ENCODE measurements at places on chromosomes 7 and 10.

GRCh38 chr7:29748286-29749099, 57.8 kb upstream of the WIPF3 start:
- peak; percentile 5 for DNase-seq

DNA sequence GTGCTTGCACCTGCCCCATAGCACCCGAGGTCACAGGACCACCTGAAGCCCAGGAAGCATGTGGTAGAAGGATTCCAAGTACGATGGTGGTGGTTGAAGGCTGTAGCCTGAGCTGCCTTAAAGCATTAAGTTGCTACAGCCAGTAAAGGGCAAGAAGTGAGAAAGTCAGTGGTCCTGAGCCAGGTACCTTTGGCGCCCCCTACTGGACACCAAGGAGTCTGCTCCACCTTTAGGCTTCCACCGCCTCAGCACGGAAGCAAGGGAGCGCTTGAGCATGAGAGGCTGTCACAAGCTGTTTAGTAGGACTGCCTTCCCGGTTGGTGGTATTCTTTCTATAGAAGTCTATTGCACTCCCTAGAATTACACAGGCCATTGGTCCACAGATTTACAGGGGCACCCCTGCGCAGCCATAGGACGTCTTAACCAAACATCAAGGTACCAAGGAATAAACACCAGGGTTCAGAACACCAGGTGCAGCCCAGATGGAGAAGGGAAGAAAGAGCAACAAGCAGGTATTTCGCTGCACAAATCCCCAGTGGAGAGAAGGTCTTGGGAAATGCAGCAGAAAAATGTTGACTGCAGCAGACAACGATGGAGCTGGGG, 2.2 kb downstream of the CRTAC1 start:
- DNase-seq = peak; percentile 24

- DNase-seq = no peak
Measured at GRCh38 chr10:15316145-15316544, 54.9 kb downstream of the FAM171A1 start.

GRCh38 chr10:74851831-74852230, 25.4 kb downstream of the KAT6B start:
- no peak for DNase-seq

DNA sequence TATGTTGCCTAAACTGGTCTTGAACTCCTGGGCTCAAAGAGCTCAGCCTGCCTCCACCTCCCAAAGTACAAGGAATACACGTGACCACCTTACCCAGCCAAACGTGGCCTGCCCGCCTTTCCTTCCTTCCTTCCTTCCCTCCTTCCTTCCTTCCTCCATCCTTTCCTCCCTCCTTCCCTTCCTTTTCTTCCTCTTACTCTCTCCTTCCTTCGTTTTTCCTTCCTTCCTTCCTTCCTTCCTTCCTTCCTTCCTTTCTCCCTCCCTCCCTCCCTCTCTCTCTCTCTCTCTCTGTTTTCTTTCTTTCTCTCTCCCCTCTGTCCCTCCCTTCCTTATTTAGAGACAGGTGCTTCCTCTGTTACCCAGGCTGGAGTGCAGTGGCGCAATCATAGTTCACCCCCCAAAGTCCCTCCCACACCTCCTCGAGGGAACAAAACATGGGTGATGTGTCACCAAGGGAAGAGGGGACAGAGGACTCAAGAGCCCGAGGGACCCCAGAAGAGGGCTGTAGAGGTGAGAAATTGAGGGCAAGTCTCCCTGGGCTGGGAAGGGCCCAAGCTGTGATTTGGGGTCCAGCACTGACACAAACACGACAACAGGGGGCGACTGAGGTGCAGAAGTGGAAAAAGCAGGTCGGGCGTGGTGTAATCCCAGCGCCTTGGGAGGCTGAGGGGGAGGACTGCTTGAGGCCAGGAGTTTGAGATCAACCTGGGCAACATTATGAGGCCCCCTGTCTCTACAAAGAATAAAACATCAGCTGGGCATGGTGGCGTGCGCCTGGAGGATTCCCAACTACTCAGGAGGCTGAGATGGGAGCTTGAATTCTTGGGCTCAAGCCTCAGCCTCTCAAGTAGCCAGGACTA, 28.1 kb downstream of the EPHB4 start:
- peak; percentile 4 for DNase-seq

- peak; percentile 23 for DNase-seq
Measured at GRCh38 chr7:158355456-158356065, 232.1 kb downstream of the PTPRN2 start.

- peak; percentile 15 for DNase-seq
Measured at GRCh38 chr7:104341546-104341945, 13.1 kb downstream of the LHFPL3 start.

- DNase-seq = no peak
Measured at GRCh38 chr10:103737735-103738367, 117.5 kb downstream of the SH3PXD2A start.

DNA sequence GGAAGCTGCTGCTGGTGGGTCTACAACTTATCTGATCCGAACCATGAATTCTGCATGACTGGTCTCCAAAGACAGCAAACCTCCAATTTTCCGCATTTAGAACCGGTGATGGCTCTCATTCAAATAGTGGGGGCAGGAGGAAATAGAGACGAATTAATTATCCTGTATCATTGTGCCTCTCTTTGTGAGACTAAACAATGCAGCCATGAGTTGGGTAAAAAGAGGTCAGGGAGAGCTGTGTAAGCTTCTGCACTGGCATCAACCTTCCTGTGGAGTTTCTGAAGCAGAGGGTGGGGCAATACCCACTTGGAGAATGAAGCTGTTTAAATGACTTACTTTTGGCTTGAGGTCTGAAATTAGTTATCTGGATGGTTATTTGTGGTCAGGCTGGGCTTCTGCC, 266.4 kb downstream of the SORCS3 start:
- DNase-seq = no peak

DNA sequence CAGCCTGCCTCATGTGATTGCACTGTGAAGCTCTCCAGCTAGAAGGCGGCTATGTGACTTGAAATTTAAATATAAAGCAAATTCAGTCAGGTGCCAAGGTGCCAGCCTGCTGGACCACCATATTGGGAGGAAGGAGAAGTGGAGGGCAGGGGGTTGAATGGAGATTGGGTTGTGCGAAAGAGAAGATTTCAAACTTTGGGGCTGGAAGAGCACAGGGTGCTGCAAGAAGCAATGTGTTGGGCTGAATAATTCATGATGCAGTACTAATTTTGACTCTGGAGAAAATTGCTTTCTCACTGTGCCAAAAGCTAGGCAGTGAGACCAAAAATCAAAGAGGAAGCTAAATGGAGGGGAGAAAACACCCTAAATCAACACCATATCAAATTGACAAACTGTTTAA, 335.3 kb downstream of the NRG3 start:
- DNase-seq = no peak

DNA sequence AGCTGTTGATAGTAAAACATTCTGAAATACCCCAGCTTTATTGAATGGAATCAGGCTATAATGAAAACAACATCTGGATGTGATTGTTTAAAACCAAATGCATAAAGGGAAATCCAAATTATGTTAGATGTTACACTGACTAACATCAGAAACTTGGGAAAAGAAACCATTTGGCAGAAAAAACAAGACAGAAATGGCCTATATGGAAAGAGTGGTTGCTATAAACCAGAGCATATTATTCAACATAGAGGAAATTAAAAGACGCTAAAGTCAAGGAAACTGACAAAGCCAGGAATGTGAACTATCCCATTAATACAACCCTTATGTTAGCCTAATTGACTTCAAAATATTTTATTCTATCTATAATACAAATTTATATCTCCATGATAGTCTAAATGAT, 53.0 kb upstream of the CABCOCO1 start:
- DNase-seq = no peak

- DNase-seq = peak; percentile 77
Measured at GRCh38 chr10:72079356-72079755, 9.0 kb downstream of the SPOCK2 start.

GRCh38 chr10:5971315-5971832, 6.0 kb downstream of the IL15RA start:
- DNase-seq = no peak

GRCh38 chr10:3699916-3700315, 85.1 kb downstream of the KLF6 start:
- DNase-seq = no peak

DNA sequence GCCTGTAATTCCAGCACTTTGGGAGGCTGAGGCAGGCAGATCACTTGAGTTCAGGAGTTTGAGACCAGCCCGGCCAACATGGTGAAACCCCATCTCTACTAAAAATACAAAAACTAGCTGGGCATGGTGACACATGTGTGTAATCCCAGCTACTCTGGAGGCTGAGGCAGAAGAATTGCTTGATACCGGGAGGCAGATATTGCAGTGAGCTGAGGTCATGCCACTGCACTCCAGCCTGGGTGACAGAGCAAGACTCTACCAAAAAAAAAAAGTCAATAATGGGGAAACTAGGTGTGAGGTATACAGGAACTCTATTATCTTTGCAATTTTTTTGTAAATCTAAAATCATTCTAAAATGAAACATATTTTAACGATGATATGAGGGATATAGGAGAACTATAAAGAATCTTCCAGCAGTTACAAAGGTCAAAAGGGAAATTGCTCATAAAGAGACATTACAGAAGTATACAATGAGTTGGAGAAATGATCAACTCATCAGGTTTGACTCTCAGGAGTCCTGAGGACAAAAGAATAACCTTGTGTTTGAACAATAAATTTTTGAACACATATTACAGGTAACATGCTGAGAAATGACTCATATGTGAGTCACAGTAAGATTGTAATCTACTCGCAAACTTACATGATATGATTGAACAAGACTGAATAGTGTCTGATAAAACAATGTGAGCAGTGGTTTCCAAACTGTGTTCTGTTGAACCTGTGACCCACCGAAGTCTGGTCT, 272.6 kb downstream of the FGFR2 start:
- DNase-seq = no peak

DNA sequence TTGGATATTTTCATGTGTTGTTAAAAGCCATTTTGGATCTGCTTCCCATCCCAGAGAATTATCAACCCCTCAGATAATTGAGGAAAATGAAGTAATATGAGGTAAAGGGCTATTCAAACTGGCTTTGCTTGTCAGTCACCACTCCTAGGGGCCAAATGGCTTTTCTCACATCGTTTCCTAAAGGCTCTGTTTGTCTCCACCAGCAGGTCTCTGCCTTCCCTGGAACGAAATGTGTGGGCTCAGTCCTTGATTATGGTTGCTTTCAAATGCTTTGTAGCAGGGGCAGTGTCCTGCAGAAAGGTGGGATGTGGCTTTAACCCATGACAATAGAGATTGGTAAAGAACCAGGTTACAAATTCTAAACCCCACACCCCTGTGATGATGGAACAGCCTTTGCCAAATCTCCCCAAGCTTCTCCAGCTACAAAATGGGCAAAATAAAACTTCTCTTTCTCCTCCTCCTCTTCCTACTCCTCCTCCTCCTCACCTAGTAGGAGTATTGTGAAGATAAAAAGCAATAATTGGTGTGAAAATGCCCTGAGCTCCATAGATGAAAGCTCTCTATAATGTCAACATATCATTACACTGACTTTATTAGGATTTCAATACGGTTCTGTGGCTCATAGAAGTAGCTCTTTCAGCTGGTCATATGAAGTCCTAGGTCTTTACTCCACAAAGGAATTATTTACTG, 127.6 kb downstream of the CHN2 start:
- DNase-seq = no peak

GRCh38 chr7:126750207-126750911, 502.4 kb downstream of the GRM8 start:
- DNase-seq = no peak

DNA sequence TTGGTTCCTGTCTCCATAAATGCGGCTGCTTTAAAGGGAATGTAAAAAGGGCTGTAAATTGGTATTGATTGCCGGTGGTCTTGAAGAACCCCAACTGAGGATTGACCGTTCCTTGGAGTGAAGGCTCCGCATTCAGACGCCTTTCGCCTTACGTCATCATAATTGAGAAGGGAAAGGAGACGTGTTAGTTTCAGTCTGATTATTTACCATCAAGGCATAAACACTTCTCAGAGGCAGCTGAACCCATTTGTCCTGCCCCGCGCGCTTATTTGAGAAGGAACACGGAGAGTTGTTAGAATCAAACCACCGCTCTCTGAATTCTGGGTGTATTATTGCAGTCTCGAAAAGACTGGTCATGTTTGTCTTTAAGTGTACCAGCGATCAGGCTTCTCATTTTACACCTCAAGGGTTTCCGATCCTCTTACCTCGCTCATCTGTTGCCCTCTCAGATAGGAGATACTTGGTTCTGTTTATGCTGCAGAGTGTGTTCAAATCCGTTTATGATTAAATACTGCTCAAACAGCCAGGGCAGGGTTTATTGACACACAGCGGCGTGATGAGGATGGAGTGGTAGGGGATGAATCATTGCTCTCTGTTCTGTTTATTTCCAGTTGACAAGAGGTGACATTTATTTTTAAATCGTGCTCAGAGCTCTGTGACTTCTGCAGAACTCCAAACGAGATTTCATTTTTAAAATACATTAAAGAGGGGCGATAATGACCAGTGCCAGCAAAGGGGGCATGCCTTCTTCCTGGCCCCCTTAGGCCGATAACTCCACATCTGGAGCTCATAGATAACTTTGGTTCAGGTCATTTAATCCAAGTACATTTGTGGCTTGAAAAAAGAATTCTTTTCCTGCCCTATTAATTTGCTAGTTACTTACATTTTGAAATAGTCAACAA, 30.4 kb downstream of the FOXK1 start:
- peak; percentile 89 for DNase-seq

GRCh38 chr10:73433538-73433867, at the start of gene MSS51:
TSS of gene MSS51 (minus strand) at chr10:73433561. CDS start at chr10:73428284, 5,277 bp downstream.
- DNase-seq = no peak

- no peak for DNase-seq
Measured at GRCh38 chr7:1894906-1895663, 225.0 kb downstream of the ELFN1 start.

DNA sequence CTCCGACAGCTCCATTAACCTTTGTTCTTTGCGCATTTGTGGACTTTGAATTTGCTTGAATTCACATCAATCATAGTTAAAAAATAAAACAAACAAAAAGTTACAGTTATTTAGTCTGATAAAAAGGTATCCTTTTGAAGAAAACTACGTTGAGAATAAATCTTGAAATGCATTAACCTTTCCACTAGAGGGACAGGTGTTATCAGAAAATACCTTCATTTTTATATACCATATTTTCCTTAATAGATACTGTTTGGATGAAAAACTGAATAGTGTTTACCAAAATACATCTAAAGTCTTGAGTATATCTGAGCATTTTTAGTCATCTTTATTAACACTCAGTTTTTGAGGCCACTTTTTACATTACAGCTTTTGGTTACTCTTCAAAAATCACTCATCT, 371.9 kb downstream of the ZWINT start:
- no peak for DNase-seq

- DNase-seq = no peak
Measured at GRCh38 chr7:135761751-135762488, 13.3 kb upstream of the FAM180A start.

GRCh38 chr10:4851846-4852245, 25.8 kb downstream of the AKR1E2 start:
- DNase-seq = no peak

All from NCI-H524 (cell line).